A549 (cell line): ENCODE measurements at places on chromosomes 7 and 10. TPM values are rescaled to one million over a fixed set of nuclear protein-coding genes. Genes with fewer than 3 reads are reported as not detected.

Gene ODAD2
- 0.08 TPM in 1 of 3 replicates, not detected in the others for polyA plus RNA-seq

GRCh38 chr7:114933658-114934057 is 11.8 kb downstream of the MDFIC start:
- DNase-seq = no peak

Gene PNLIP
- polyA plus RNA-seq = not detected in 3 replicates

DNA sequence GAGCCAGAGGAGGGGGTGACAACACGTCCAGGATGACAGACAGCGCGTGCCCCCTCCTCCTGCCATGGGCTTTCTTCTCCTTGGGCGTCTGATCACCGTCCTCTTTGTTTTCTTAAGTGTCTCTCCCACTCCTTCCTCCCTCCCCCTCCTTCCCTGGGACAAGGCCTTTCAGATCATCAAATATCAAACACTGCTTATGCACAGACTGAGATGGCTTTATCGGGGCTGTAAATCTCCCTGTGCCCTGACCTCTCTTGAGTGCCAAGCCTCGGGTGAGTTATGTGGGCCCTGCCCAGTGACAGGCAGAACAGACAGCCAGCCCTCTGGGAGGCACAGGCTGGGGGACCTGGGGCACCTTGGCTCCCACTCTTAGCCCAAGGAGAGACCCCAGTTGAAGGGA is 116.4 kb downstream of the C10orf105 start:
- DNase-seq = no peak

Gene C7orf57
- 0.04 to 0.09 TPM (median 0.04 TPM) in 3 replicates for polyA plus RNA-seq

DNA sequence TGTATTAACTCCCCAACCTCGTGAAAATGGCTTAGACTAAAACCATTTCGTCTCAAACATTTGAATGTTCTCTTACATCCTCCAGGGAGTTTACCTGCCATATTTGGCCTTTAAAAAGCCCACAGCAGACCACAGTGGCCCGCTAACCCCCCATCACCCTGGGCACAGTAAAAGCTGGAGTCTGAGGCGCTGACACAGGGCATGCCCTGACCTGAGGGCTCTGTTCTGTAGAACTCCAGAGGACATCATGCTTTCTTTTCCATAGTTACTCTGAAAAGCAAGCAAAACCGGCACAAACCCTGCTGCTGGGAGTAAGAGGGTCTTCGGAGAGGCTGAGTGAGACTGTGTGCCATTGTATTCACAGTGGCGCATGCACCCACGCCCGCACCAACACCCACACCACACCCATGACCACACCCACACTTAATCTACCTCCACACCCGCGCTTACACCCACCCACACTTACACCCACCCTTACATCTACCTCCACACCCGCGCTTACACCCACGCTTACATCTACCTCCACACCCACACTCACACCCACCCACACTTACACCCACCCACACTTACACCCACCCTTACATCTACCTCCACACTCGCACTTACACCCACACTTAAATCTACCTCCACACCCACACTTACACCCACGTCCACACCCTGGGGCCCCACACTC is 32.1 kb downstream of the LRRC27 start:
- peak; percentile 46 for DNase-seq

DNA sequence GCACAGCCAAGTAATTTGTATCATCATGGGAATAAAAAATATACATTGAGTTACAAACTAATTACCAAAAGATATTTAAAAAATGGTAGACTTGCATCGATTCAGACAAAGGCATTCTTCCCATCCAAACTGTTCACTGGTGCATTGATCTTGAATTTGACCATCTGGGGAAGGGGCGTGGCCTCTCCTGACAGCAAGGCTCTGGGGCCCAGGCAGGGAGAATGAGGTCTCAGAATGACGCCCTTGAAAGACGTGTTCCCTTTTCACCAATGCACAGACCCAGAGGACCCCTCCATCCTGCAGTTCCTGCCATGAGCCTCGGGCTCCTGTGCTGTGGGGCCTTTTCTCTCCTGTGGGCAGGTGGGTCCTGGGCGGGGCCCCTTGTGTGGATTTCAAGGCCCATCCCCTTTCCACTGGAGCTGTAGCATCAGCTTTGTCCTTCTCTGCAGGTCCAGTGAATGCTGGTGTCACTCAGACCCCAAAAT is 91.1 kb upstream of the PRSS58 start:
- no peak for DNase-seq

- DNase-seq = no peak
Measured at GRCh38 chr7:29895559-29895958, 89.3 kb downstream of the WIPF3 start.

- no peak for DNase-seq
Measured at GRCh38 chr10:127157506-127158200, 38.7 kb downstream of the INSYN2A start.

DNA sequence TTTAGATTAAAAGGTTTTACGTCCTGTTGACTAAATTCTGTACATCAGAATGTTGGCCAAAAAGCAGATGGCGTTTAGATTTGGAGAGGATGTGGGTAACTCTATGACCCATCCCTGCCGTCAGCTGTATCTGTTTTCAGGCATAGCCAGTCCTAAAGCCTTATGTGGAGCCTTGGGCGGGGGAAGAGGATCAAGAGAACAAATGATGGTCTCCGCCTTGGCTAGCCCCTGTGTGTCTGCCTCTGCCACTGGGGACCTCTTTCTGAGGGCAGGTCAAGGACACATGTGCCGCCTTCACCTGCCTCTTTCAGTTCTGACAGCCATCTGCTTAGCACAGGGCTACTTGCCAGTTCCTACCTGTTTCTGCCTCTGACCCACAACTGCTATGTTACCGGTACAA is 24.1 kb downstream of the PDSS1 start:
- DNase-seq = no peak

Gene LDB3
- polyA plus RNA-seq = 0.08 to 0.15 TPM (median 0.13 TPM) in 3 replicates

- DNase-seq = no peak
Measured at GRCh38 chr7:111485701-111486380, 76.5 kb downstream of the IMMP2L start.

Gene INMT
- polyA plus RNA-seq = 0.03 TPM in 1 of 3 replicates, not detected in the others

Gene SGMS1
- 20.2 to 23.2 TPM (median 22.7 TPM) in 3 replicates for polyA plus RNA-seq

DNA sequence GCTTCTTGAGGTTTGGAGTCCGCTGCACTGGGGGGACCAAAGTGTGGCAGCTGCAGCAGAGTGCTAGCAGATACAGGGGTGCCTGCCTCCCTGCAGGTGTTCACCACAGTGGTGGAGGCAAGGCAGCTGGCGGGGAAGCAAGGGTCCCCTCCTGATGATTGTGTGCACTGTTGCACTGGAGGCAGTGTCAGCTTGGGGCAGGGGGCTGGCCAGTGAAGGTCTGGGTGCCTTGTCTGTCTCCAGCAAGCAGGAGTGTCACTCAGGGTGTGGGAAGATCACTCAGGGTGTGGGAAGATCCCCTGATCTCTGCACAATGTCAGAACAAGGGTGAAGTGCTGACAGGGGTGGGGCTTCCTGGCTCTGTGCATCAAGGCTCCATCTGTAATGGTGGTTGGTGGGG is 36.3 kb upstream of the PPP1R3A start:
- DNase-seq = no peak

GRCh38 chr7:22657479-22657878 is 69.5 kb upstream of the IL6 start:
- no peak for DNase-seq

GRCh38 chr7:120233338-120233737 is 39.6 kb upstream of the KCND2 start:
- no peak for DNase-seq

- DNase-seq = no peak
Measured at GRCh38 chr10:3027866-3028265, 39.5 kb upstream of the PFKP start.

Gene ADRB1
- 0.62 to 0.75 TPM (median 0.66 TPM) in 3 replicates for polyA plus RNA-seq

DNA sequence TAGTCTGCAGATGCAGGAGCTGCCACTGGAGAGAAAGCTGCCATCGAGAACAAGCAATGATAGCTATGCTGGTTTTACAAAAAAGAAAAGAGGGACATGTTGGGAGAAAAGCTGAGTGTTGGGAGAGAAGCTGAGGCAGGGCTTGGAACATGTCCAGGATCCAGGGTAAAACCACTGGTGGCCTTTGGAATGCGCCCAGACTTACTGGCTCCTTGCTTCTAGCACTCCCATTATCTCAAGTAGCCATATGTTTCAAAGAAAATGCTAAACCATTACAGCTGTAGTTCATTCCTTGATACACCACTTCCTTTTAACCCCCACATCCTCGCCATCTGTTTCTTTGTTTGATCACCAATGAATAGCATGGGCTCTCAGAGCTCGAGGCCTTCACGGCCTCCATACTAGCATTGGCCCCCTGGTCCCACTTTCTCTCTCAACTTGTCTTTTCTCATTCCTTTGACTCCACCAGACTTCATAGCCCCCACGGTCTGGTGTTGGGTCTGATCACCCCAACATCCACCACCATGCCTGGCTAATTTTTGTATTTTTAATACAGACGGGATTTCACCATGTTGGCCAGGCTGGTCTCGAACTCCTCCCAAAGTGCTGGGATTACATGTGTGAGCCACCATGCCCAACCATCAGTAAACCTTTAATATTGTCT is 23.8 kb upstream of the PLAC9 start:
- no peak for DNase-seq
